Head of caudate nucleus (tissue), 42 donors: ENCODE measurements at places on chromosomes 5 and 9.

GRCh38 chr9:130789747-130790672 is 45.0 kb upstream of the ABL1 start:
- DNase-seq, result no peak

DNA sequence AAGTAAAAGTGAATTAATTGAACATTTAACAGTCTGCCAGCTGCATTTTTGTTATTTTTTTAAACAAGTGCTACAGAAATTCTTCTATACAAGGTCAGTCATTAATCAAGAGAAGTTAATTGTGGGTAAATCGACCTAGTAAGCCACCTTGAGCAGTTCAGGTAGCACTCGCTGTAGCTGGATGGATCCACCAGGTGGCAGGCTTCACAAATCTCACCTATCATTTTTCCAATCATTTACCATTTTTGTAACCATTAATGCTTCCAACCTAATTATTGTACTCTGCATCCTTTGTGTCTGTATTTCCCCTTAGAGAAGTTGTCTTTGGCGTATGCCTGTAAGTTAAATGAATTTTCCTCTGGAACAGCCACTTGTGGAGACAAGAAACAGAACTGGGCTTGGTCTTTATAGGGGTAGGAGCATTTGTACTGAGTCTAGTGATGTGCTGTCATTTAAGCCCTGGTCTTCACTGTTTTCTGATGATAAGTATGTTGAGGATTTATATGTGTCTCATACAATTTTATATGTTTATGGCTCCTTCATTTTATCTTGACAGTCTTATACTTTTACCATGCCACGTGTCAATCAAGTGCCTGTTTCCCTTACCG is 39.5 kb downstream of the CD180 start:
- peak; percentile 54 for DNase-seq

DNA sequence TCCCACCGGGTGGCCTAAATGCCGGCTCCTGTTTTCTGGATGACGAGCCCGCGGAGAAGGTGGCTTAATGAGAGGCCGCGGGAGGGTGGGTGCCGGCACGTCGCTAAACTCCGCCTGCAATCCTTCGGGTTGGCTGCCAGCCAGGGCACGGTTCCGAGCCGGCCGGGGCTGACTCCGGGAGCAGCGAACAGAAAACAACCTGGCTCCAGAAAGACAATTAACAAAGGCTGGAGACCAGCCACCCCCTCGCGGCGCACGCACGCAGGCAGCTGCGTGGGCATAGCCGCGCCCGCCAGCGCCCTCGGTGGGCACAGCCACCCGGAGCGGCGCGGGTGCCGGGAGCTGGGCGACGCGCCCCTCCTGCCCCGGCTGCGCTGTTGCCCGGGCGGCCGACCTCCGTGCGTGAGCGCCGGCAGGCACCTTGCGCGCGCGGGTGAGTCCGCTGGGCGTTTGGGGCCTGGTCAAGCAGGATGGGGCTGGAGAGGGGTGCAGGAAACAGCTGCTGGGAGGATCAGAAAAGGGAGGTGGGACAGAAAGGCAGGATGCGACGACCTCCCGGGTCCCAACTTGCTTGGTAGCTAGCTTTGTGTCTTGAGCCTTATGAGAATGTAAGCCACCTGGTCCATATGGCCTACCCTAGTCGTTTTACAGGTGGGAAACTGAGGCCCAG is at the start of gene ARHGEF37:
ARHGEF37 (plus strand) TSS at position 307 of the 670 bp plus-strand sequence. CDS start 16,272 bp downstream, outside the sequence.
- peak; percentile 86 for DNase-seq

DNA sequence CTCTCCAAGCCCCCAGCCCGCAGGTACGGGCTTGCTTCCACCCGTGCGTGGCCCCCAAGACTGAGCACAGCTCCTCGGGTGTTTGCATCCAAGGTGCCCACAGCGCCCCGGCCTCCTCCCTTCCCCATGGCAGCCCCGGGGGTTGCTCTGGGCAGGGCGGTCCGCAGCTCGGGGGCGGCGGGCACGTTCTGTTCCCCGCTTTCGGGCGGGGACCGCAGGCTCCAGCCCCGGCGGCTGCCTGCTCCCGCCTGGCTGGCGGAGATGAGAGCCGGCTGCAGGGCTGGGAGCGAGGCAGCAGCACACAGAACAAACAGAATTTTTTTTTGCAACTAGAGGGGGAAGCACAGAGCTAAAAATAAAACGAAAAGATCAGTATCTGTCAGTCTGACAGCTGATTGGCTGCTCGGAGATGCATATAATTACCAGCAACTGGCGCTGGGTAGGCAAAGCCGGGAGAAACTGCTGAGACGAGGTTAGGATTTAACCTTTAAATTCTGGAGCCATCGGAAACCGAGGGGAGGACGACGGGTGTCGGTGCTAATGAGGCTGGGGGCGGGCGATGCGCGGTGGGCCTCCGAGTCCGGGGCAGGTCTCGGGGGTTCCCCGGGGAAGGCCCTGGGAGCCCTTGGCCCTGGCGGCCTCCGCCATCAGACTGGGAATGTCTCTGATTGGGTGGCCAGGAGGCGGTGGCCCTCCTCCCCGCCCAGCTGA is 142.7 kb upstream of the IER5L start:
- peak; percentile 66 for DNase-seq

GRCh38 chr5:120093178-120093577 is 370.9 kb upstream of the PRR16 start:
- no peak for DNase-seq

DNA sequence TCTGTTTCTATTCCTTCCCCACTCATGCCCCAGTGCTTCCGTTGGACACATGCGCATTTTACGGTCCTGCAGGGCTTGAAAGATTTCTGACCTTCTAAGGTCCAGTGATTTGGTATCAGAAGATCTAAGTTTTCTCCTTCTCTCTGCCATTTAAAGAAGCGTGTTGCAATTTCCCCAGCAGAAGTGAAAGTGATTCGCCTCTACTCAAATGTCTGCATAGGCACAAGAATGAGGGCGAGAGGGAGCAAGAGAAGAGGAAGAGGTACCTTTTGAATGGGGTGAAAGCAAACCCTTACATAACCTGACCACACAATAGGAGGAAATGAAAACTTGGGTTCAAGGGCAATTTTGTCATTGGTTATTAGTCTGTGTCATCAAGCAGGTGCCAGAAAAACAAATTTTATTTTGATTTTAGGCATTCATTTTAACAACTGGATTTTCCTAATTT is 31.7 kb upstream of the NR3C1 start:
- peak; percentile 48 for DNase-seq

- peak; percentile 68 for DNase-seq
Observed at GRCh38 chr5:101678481-101679193, 617.4 kb downstream of the SLCO4C1 start.

- DNase-seq, result no peak
Observed at GRCh38 chr9:135418161-135418560, 61.4 kb upstream of the PPP1R26 start.

DNA sequence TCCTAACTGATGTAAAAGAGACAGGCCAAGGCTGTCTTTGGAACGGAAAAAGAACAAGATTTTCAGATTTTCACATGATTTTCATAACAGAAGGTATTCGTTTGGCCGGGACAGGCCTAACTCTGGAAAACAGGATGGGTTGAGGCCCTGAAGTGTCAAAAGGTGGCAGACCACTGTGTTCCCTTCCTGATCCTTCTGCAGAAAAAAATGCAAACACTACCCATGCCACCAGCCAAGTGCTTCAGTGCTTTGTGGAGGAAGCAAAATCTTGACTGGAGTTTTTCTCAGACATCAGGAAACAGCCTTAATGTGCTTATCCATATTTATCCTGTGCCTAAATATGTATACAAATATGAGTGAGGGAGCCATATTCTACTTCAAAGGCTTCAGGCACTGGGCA is 113.5 kb upstream of the IL6ST start:
- DNase-seq, result no peak
